Activated CD8-positive, alpha-beta memory T cell treated with anti-CD3 and anti-CD28 coated beads for 1 hour (primary cell): ENCODE measurements at places on chromosomes 4 and X.

DNA sequence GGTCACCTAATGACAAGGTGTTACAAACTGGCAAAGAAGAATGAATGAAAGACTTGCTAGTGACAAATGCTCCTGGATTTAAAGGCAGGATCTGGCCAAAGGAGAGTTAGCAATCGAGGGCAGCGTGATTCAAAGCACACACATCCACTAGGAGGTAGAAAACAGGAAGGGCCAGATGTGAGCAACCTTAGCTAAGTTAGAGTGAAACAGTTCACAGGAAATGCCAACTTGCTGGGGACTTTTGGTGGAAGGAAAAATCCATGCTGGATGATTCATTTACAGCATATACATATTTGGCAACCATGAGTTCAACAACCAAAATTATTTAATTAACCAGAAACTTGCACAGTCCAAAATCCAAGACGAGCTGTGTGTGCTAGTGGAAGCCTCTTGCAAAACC lies 276.9 kb downstream of the PTTG2 start:
- DNase-seq, result no peak

DNA sequence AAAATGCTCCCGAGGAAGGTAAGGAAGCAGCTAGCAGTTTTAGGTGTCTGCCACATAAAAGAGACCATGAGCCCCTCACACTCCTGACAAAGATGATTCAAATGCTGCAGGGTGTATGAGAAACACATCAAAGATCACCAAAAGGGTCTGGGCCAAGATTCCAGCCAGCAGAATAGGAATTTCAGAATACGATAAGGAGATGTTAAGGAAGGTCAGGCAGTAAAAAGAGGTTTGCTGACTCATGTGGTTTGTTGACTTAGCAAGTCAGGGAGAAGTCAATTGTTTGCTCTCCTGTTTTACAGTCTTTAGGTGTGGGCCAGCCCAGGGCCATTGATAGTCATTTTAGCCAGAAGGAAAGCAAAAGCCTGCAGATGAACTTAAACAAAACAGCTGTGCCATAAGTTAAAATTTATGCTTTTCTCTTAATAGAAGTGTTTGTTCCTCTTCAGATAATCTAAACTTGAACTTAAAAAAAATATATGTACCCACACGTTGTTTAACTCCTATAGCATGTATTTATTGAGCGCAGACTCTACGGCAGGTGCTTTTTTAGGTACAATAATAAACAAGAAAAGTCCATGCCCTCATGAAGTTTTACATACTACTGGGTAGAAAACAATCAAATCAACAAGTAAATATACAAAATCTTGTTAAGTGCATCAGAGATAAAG lies 115.6 kb downstream of the CAMK2D start:
- no peak for DNase-seq

GRCh38 chr4:18063079-18063478 lies 41.5 kb upstream of the LCORL start:
- no peak for DNase-seq

GRCh38 chr4:38819569-38819968 lies 15.0 kb upstream of the TLR1 start:
- no peak for DNase-seq

- no peak for DNase-seq
Observed at GRCh38 chr4:137427411-137427810, 104.9 kb downstream of the PCDH18 start.

DNA sequence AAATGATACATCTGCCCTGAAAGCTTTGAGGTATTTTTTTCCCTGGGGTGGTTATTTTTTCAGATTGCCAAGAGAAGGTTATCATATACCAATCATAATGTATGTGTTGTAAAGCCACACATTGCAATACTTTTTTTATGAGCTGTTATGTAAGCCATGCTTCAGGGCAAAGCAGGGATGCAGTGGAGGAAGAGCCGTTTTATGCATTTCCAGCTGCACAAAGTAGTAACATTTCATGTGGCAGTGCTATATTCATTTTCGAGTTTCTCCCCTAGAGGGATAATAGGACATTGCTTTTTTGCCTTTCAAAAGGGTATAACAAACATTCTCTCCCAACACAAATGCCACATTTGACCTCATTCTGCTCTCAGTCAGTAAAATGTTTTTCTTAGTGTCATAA lies 68.5 kb downstream of the GALNT7 start:
- DNase-seq, result no peak

DNA sequence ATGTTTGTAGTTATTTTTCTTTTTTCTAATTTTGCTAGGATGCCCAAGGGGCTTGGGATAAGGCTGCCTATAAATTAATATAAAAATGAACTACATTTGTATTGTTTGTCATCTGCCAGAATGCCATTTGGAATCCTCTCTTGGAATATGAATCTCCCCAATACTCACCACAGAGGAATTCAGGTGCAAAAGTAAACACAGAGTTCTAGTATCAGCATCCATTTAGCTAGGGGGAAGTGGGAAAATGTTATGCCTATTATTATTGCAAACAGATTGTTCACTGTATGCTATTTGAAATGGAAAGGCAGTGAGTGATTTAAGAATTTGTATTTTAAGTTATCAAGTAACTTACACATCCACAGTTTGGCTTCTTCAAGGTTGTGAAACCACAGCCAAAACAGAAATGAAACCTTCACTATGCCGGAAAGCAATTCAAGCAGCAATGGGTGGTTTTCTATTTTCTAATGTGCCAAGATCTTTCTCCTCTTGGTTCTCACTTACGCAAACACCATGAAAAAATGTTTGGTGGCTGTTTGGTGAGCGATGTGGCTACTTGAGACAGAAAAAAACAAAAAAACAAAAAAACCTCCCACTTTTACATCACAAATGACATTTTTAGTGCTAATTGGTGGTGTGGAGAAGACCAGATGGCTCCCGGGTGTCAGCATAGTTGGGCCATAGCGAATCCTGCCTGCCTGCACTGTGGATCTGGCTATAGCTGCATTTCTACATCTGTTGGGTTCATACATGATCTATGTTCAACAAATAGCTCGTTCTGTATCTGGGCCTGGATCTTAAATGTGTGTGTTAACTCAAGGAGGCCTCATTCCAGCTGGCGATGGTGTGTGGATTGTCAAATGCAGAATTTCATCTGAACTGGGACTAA lies 200.8 kb upstream of the GIMD1 start:
- no peak for DNase-seq

DNA sequence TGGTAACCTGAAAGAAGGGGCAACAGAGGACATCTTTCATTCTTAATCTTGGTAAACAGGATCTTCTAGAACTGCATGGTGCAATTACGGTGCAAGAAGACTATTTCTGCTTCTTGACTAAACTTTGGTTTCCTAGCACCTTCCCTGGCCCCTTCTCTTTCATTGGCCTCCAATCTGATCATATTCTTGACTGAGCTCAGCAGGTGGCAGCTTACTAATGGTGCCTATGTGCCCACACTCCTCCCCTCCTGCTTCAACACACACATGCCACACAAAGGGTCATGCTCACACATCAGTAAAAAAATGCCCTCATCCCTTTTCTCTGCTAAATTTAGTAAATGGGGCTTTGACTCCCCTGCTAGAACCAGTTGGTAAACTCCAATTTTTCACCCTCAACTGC lies 400.5 kb upstream of the MAOA start:
- no peak for DNase-seq

DNA sequence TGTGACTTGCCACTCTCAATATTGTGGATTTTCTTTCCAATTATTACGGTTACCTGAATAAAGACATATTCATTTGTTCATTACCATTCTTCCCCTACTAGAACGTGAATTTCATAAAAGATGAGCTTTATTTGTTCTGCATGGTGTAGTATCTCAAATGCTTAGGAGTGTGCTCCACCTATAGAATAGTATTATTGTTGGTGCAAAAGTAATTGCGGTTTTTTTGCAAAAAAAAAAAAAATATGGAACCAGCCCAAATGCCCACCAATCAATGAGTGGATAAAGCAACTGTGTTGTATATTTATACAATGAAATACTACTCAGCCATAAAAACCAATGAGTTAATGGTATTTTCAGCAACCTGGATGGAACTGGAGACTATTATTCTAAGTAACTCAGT lies 525.5 kb upstream of the PRKX start:
- no peak for DNase-seq

DNA sequence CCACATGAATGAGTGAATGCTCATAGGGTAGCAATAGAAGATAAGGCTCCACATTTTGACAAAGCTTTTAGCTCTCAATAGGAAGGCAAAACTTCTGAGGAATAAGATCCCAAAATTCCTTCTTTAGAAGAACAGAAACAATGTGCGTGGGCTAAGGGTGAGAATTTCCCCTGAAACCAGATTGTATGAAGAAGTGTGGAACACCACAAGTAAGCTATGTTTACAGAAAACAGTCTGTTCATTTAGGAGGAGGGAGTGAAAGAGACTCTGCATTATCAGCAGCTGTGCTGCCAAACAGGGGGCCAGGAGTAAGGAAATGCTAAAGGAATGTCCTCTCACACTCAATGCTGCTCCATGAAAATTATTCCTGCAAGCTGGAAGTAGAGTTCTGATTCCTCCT lies 851.6 kb downstream of the CENPC start:
- DNase-seq, result no peak

DNA sequence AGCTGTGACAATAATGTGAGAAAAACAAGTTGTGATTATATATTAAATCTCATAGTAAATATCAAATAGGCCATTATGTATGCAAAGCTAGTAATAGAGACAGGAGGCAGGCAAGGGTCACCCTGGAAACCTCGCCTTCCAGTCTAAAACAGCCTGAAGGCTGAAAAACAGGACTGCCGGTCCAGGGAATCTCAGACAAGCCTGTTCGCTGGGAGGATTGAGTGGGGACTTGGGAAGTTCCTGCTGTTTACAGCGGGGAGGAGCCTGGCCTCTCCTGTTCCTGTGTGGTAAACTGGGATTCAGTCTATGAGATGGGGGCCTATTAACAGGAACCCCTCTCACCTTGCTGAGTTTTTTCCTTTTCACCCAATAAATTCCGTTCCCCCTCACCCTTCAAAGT lies 2317.3 kb downstream of the PCDH7 start:
- DNase-seq, result no peak

GRCh38 chr4:177161781-177162180 lies 147.9 kb upstream of the NEIL3 start:
- no peak for DNase-seq
